ENCODE measurements at places on chromosomes 3 and 15.

GRCh38 chr3:42275217-42275616 is 9.2 kb upstream of the CCK start:
- no peak for DNase-seq
- H3K4me3 ChIP-seq, result no peak overlapping the region
- no peak overlapping the region for H3K27ac ChIP-seq
- H3K27me3 ChIP-seq, result peaks cover 13% of the 10 kb centered on the region
- H3K36me3 ChIP-seq, result peaks cover 5% of the 10 kb centered on the region
- no peaks in the 10 kb centered on the region for H3K4me1 ChIP-seq

DNA sequence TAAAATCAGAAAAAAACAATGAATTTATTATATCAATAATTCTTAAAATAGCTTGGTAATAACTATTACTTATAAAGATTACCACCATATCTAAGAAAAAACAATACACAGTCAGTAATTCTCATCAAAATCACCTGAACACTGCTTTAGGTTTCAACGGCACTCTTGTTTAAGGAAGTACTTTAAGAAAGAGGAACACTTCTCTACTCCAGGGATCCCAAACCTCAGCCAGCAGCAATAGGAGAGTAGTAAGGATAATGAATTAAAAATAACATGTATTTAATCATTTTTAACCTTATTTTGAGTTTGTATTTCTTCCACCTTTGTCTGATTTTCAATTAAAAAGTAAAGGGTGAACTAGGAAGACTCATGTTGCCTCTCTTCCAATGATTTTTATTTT is 494.0 kb upstream of the NR2F2 start:
- no peaks in the 10 kb centered on the region for H3K27me3 ChIP-seq
- H3K36me3 ChIP-seq, result no peaks in the 10 kb centered on the region
- H3K4me1 ChIP-seq, result peaks cover 25% of the 10 kb centered on the region
- H3K4me3 ChIP-seq, result no peak overlapping the region
- DNase-seq, result no peak
- no peak overlapping the region for H3K27ac ChIP-seq

DNA sequence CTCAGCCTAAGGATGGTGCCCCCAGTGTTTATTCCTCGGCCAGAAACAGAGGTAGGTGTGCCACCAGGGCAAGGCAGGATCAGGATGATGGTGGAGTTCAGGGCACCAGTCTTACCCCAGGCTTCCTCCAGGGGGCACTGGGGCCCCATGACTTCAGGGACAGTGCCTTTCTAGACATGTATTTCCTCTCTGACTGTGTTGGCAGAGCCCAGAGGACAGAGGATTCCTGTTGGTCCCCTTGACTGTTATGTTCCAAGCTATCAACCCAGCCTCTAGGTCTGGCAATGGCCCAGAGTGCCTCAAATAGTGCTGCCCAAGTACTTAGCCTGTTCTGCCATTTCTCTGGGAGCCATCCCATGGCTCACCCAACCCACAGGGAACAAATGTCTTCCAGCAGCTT is 2.8 kb downstream of the HEMK1 start:
- peak overlapping the region; percentile 97 for H3K27ac ChIP-seq
- H3K27me3 ChIP-seq, result no peaks in the 10 kb centered on the region
- peaks cover 75% of the 10 kb centered on the region for H3K4me1 ChIP-seq
- peak overlapping the region; percentile 98 for H3K4me3 ChIP-seq
- H3K36me3 ChIP-seq, result peaks cover 35% of the 10 kb centered on the region

- H3K27me3 ChIP-seq, result peaks cover 9% of the 10 kb centered on the region
- H3K4me1 ChIP-seq, result no peaks in the 10 kb centered on the region
- no peak overlapping the region for H3K4me3 ChIP-seq
Measured at GRCh38 chr3:190178779-190179178, 58.1 kb upstream of the P3H2 start.

GRCh38 chr3:177633671-177634207 is 436.5 kb upstream of the TBL1XR1 start:
- no peaks in the 10 kb centered on the region for H3K4me1 ChIP-seq
- DNase-seq, result no peak
- H3K27ac ChIP-seq, result no peak overlapping the region
- H3K4me3 ChIP-seq, result no peak overlapping the region
- no peaks in the 10 kb centered on the region for H3K36me3 ChIP-seq
- no peaks in the 10 kb centered on the region for H3K27me3 ChIP-seq

DNA sequence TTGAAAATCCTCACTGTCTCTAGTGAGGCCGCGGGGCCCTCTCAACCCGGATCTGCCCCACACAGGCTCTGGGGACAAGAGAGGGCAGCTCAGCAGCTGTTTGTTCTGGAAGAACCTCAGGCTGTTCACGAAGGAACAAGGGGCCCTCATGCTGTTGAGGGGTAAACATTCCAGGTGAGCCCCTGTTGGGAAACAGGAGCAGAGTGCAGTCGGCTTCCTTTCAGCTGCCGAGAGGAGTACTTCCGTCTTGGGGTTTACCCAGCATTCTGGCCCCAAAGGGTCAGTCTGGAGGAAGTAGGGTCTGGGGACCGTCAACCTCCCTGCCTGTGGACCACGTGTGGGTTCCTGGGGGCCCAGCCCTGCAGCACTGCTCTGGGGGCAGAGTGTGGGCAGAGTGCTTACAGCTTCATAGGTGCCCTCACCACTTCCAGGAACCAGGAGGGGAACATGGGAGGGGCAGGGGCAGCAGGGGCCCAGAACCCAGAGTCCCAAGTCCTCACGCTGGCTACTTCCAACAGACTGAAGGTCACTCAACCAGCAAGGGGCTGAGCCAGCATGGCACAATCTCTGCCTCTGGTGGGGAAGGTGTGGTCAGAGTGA is 49.2 kb upstream of the CTSH start:
- H3K4me1 ChIP-seq, result peaks cover under 1% of the 10 kb centered on the region
- no peak for DNase-seq
- H3K27me3 ChIP-seq, result peaks cover 2% of the 10 kb centered on the region

GRCh38 chr15:96412906-96413231 is 82.4 kb downstream of the NR2F2 start:
- H3K27ac ChIP-seq, result no peak overlapping the region
- H3K4me3 ChIP-seq, result no peak overlapping the region
- peaks cover 2% of the 10 kb centered on the region for H3K36me3 ChIP-seq
- peaks cover 63% of the 10 kb centered on the region for H3K27me3 ChIP-seq
- no peak for DNase-seq
- H3K4me1 ChIP-seq, result peaks cover 1% of the 10 kb centered on the region

- no peak overlapping the region for H3K27ac ChIP-seq
- H3K4me3 ChIP-seq, result no peak overlapping the region
- no peak for DNase-seq
- H3K36me3 ChIP-seq, result no peaks in the 10 kb centered on the region
- peaks cover 6% of the 10 kb centered on the region for H3K4me1 ChIP-seq
Measured at GRCh38 chr15:56760186-56760585, 26.9 kb upstream of the ZNF280D start.

DNA sequence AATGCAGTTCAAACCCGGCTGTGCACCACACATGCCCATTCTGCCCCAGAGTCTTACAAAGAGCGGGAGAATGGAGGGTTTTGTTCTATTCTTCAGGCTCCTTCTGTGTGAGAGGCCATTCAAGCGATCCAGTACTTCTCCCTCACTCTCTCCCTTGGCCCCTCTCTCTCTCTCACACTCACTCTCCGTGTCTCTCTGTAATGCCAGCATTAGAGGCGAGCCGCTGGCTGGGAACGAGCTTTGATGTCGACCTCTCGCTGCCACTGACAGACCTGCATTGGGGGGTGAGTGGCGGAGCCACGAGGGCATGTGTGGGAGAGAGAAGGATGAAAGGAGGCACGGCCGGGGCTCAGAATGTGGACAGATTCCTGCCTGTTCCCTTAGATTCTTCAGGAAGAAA is 231.7 kb upstream of the ARRDC4 start:
- no peak overlapping the region for H3K27ac ChIP-seq
- no peaks in the 10 kb centered on the region for H3K36me3 ChIP-seq
- DNase-seq, result no peak
- no peaks in the 10 kb centered on the region for H3K27me3 ChIP-seq
- H3K4me1 ChIP-seq, result no peaks in the 10 kb centered on the region
- no peak overlapping the region for H3K4me3 ChIP-seq

GRCh38 chr3:42983927-42984326 is 4.8 kb downstream of the GASK1A start:
- no peak overlapping the region for H3K27ac ChIP-seq
- H3K4me1 ChIP-seq, result peaks cover under 1% of the 10 kb centered on the region
- H3K27me3 ChIP-seq, result peaks cover 30% of the 10 kb centered on the region
- no peak overlapping the region for H3K4me3 ChIP-seq
- DNase-seq, result no peak

DNA sequence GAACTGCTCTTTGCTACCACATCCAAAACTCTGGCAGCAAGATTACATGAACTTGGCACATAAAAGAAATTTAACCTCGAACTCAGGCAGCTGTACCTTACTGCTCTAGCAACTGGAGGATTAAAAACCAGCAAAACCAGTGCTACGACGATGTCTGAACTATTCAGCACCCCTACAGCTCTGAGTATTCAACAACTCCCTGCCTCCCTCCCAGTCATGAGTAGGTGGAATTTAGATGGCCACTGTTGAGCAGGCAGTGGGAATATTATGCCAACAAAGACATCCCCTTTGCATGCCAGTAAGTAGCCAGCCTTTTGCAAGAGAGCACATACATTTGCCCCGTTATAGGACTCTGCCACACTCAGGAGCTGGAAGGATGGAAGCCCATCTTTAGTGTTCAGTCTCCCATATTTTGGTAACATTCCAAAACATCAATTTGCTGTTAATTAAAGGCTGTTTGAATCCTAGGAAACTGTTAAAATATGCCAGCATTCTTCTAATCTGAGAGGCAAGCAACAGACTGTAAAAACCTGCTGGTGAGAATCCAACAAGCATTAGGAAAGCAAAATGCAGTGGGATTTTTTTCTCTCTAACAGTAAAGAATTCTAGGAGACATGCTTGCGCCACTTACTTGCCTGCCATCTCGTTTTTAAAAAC is 85.4 kb downstream of the ZNF385D start:
- no peaks in the 10 kb centered on the region for H3K27me3 ChIP-seq
- no peak overlapping the region for H3K4me3 ChIP-seq
- H3K36me3 ChIP-seq, result no peaks in the 10 kb centered on the region
- no peak for DNase-seq
- no peaks in the 10 kb centered on the region for H3K4me1 ChIP-seq

GRCh38 chr15:92884436-92885223 is 15.5 kb upstream of the CHD2 start:
- H3K27me3 ChIP-seq, result no peaks in the 10 kb centered on the region
- DNase-seq, result no peak
- H3K4me3 ChIP-seq, result peak overlapping the region; percentile 96
- H3K27ac ChIP-seq, result peak overlapping the region; percentile 98
- H3K4me1 ChIP-seq, result peaks cover 53% of the 10 kb centered on the region

DNA sequence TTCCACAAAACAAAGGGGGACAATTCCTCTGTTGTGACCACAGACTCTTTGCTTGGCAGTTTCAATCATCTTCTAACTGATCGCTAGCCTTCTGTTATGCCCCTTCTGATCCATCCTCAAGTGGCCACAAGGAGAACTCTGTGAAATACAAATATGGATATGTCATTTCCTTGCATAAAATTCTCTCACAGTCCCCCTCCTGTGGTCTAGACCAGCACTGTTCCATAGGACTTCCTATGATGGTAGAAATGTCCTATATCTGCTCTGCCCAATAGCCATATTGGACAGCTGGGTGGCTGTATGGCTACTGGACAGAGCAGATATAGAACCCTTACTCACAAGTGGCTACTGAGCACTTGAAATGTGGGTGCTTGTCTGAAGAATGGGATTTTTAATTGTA is 25.9 kb upstream of the SNRK start:
- peaks cover 10% of the 10 kb centered on the region for H3K4me1 ChIP-seq
- no peaks in the 10 kb centered on the region for H3K36me3 ChIP-seq
- no peaks in the 10 kb centered on the region for H3K27me3 ChIP-seq
- H3K4me3 ChIP-seq, result no peak overlapping the region

- DNase-seq, result peak; percentile 62
- peaks cover 32% of the 10 kb centered on the region for H3K4me1 ChIP-seq
- H3K36me3 ChIP-seq, result peaks cover 7% of the 10 kb centered on the region
- H3K27ac ChIP-seq, result peak within 1 kb of the TSS; percentile 95
- H3K27me3 ChIP-seq, result peaks cover 12% of the 10 kb centered on the region
Measured at GRCh38 chr15:77420610-77421369, at the start of gene HMG20A. TSS of gene HMG20A (plus strand) at chr15:77420888. CDS start at chr15:77458408, 37,520 bp downstream.

- DNase-seq, result no peak
- no peak overlapping the region for H3K4me3 ChIP-seq
- no peak overlapping the region for H3K27ac ChIP-seq
- no peaks in the 10 kb centered on the region for H3K27me3 ChIP-seq
Measured at GRCh38 chr3:158679547-158680000, 7.1 kb upstream of the LXN start.

GRCh38 chr3:61875046-61875844 is 313.9 kb downstream of the PTPRG start:
- no peaks in the 10 kb centered on the region for H3K27me3 ChIP-seq
- H3K36me3 ChIP-seq, result no peaks in the 10 kb centered on the region
- H3K4me1 ChIP-seq, result no peaks in the 10 kb centered on the region
- H3K27ac ChIP-seq, result no peak overlapping the region
- DNase-seq, result no peak

DNA sequence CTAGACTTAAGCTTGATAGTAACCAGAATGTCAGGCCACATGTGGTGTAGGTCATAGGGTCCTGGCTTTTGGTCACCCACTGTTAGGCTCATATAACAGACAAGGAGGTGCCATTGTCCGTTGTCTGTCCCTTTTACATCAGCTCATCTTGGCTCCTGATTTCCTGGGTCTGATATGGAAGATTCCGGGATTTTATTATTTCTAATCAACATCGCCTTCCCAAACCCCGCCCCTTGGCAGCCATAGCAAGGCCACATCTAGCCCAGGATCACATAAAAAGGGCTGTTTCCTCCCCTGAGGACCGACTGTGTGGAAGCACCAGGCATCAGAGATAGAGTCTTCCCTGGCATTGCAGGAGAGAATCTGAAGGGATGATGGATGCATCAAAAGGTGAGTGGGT is at the start of gene TGM4:
Gene TGM4 (plus strand): TSS at position 301 of the 400 bp plus-strand sequence. CDS start 71 bp downstream, at position 372.
- no peak within 1 kb of the TSS for H3K4me3 ChIP-seq
- H3K27me3 ChIP-seq, result peaks cover 4% of the 10 kb centered on the region
- DNase-seq, result no peak
- no peak within 1 kb of the TSS for H3K27ac ChIP-seq

- no peaks in the 10 kb centered on the region for H3K27me3 ChIP-seq
- H3K4me1 ChIP-seq, result peaks cover 77% of the 10 kb centered on the region
- peaks cover 92% of the 10 kb centered on the region for H3K36me3 ChIP-seq
- no peak for DNase-seq
Measured at GRCh38 chr3:187044867-187045552, 94.3 kb downstream of the RPL39L start.

DNA sequence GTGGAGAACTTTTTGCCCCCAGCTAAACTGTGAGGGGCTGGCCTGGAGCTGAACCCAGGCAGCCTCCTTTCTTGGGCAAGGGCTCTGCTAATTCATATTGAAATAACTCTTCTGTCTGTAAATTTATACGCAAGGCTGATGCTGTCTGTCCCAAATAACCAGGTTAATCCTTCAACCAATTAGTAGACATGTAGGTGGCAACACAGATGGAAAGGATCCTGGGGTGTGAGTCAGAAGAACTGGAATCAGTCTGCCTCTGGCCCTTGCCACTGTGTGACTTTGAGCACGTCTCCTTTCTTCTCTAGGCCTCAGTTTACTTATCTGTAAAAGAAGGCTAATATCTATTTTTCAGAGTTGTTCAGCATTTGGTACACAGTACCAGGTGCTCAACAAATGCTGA is 48.3 kb upstream of the IREB2 start:
- H3K4me1 ChIP-seq, result peaks cover 4% of the 10 kb centered on the region
- no peaks in the 10 kb centered on the region for H3K36me3 ChIP-seq
- no peak overlapping the region for H3K27ac ChIP-seq
- DNase-seq, result no peak
- H3K4me3 ChIP-seq, result no peak overlapping the region
